ENCODE measurements at places on chromosomes 7 and 10.

GRCh38 chr10:74881253-74881884 lies 55.0 kb downstream of the KAT6B start:
- no peak for DNase-seq

- DNase-seq: no peak
Measured at GRCh38 chr7:95817866-95818640, 45.7 kb downstream of the DYNC1I1 start.

GRCh38 chr10:126397640-126398382 lies 9.5 kb upstream of the ADAM12 start:
- DNase-seq: no peak

DNA sequence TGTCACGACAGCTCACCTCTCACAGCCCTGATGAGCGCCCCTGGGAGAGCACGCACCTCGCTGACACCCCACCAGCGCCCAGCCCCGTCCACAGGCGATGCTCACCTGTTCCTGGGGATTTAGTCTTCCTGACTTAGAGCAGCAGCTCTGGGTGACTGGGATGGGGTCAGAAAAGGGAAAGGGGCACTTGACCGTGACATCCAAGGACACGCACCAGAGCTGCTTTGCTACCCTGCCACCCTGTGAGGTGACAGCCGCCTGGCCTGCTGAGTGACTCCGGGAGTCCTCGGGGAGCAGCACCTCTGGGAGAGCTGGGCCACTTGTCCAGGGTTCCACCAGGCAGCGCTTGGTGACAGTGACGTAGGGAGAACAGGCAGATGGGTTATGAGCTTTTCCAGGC lies 148.2 kb downstream of the PRKAG2 start:
- DNase-seq: no peak

DNA sequence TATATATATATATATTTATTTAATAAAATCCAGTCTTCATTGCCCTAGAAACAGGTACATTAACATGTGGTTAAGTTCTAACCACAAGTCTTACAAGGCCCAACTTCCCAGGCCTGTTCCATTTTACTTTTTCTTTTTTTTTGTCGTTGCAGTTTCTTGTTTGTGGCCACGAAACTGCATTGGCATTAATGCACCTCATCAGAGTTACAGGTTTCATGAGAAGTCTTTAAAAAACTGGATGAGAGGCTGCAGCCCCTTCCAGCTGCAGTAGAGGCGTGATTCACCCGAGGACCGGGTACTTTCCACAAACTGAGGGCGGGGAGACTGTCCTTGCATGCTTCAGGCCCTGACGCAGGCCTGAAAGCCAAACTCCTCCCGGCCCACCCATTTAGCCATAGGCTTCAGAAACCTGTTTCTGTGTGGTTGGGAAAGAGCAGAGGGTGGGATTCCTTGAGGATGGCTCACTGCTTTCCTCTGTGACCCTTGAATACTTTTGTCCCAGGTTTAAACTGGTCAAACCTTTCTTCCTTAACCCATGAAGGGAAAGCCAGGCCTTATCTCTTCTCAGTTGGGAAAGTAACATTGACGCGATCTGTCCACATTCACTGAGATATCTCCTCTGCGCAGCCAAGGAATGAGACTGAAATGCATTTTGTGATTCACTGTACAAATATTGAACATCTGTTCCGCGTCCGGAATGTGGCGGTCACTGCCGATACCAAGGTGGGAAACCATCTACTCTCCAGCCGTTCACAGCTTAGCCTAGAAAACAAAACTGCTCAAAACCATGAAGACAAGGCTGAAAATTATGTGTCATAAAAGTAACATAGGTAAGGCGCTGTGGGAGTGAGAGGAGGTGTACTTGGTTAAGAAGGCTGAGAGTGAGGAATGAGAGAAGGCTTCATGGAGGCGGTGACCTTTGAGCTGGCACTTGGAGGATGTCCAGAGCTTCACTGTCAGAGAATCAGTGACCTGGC lies 311.7 kb downstream of the GATA3 start:
- DNase-seq: no peak

- DNase-seq: no peak
Measured at GRCh38 chr7:134660961-134661376, 14.3 kb downstream of the BPGM start.

DNA sequence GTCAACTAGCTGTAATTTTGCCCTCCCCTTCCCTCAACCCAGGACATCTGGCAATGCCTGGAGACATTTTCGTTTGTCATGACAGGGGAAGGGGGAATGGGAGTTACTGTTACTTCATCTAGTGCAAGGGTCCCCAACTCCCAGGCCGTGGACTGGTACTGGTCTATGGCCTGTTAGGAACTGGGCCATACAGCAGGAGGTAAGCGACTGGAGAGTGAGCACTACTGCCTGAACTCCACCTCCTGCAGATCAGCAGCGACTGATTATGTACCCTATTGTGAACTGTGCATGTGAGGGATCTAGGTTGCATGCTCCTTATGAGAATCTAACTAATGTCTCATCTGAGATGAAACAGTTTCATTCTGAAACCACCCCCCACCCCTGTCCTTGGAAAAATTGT lies 22.6 kb upstream of the SMIM30 start:
- no peak for DNase-seq

GRCh38 chr7:2864204-2864985 lies 20.3 kb upstream of the GNA12 start:
- no peak for DNase-seq

DNA sequence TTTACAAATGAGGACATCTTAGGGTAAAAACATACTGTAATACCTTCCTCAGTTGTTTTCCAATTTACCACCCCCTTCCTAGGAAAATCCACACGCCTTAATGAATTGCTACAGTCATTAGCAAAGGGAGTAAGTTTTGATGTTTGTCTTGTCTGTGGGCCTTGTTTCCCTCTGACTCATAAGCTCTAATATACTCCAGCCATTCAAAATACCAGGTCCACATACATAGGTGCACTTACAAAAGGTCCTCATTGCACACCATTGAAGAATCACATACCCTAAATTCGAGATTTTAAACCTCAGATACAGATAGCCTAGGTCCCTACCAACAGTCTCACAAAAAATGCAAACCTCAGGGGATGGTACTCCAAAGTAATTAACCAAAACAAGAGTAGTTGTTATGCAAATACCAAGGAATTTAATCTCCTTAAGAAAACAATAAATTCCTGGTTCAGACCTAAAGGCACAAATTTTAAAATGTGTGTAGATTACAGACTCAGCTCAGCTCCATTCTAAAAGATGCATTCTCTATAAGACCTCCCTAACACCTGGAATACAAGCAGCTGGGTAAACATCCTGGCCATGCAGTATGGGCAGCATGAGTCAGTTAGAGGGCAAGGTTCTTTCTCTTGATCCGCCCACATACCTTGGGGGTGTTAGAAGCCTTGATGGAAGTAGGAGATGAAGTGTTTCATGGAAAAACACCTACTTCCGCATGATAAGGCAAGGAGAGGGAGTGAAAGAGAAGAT lies 3.0 kb upstream of the LIPK start:
- no peak for DNase-seq

GRCh38 chr10:36391405-36391804 lies 734.0 kb upstream of the ANKRD30A start:
- no peak for DNase-seq

GRCh38 chr10:19719284-19719683 lies 96.9 kb upstream of the PLXDC2 start:
- DNase-seq: no peak

- DNase-seq: no peak
Measured at GRCh38 chr7:44637788-44638594, 31.6 kb downstream of the OGDH start.

DNA sequence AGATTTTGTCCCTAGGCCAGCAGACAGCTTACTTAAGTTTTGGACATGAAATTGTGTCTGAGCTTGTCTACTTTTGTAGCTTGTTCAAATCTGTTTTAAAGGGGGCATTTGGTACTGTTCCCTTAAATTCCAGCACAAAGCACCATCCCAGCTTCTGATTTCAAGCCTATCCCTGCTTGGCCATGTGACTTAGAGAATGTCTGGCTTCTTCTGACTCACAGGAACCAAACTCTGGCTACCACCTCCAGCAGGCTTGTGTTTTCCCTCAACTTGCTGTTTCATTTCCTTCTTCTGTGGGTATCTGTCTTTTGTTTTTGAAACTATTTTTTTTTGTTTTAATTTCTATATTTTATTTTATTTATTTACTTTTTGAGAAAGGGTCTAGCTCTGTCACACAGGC lies 97.9 kb upstream of the FZD8 start:
- no peak for DNase-seq

DNA sequence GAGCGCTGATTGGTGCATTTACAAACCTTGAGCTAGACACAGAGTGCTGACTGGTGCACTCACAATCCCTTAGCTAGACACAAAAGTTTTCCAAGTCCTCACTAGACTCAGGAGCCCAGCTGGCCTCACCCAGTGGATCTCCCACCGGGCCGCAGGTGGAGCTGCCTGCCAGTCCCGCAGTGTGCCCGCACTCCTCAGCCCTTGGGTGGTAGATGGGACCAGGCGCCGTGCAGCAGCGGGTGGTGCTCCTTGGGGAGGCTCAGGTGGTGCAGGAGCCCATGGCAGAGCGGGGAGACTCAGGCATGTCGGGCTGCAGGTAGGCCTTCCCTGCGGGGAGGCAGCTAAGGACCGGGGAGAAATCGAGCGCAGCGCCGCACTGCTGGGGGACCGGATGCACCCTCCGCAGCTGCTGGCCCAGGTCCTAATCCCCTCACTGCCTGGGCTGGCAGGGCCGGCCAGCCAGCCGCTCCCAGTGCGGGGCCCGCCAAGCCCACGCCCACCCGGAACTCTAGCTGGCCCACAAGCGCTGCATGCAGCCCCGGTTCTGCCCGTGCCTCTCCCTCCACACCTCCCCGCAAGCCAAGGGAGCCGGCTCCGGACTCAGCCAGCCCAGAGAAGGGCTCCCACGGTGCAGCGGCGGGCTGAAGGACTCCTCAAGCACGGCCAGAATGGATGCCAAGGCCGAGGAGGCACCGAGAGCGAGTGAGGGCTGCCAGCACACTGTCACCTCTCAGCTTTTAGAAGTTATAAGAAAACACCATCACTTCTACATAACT lies 128.9 kb downstream of the ZNF438 start:
- DNase-seq: no peak

DNA sequence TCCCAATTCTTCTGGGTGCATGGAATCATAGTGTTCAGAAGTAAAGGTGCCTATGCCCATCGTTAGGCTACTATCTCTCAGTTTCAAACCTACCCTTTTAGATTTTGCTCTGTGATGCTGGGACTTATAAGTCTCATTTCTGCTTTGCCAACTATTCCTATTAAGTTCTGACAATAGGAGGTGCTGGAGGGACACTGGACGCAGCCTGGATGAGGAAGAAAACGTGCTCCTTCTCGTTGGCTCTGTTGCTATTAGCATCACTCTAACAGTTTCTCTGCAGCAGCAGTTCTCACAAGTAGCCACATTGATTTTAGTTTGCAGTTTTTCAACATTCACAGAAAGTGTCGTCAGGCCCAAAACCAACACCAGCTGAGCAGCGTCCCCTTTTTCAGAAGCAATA lies 72.4 kb downstream of the ABCC2 start:
- no peak for DNase-seq

DNA sequence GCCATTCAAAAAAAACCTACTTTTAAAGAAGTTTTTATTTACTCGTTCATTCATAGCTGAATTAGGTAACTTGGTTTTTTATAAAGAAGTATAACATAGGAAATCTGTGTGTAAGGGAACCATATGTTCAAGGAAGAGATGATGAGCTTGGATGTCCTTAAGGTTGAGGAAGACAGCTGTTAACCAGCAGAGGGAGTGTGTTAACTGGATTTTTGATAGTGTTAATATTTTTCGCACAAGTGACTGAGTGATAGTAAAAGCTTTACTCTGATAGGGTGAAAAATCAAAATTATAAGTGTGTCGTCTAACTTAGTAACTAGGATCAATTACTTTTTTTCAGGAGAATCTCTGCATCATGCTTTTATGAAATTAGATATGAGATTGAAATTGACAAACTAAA lies 134.7 kb downstream of the ARL5B start:
- DNase-seq: no peak

- DNase-seq: no peak
Measured at GRCh38 chr7:28065721-28066285, 114.8 kb downstream of the JAZF1 start.

DNA sequence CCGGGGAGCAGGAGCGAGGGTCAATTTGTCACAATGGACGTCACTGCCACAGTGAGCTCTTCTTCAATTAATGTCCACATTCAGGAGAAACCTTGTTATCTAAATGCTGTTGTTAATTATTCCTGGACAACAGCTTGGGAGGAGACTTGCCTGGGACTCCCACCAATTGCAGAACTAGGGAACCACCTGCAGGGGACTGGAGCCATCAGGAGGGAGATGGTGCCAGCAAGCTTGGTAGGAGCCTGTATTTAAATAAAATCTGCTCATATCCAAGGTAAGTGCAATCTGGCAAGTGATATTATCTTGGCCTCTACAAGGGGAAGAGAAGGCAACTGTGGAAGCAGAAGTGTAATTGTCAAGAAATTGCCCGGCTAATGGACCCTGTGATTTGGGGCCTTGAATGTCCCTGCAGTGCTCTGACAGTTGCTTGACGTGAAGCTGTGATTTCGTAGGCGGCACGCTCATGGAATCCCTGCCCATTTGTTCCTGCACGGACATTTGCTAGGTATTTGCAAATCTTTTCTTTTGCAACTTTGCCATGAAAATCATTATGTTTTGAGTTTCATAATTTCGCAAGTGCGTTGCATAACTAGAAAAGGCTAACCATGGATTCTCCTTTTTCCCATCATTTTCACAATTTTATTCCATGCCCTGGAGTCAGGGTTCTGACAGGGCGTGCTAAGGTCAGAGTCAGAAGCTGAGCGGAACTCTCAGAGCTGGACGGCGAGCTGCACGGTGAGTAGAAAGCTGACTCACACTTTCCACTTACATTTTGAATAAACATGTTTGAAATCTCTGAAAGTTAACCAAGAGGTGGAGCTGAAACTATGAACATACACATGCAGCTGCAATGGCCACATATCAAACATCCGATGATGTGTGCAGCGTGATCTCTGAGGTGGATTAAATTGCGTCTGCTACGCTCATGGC lies 84.9 kb upstream of the TCERG1L start:
- DNase-seq: no peak

DNA sequence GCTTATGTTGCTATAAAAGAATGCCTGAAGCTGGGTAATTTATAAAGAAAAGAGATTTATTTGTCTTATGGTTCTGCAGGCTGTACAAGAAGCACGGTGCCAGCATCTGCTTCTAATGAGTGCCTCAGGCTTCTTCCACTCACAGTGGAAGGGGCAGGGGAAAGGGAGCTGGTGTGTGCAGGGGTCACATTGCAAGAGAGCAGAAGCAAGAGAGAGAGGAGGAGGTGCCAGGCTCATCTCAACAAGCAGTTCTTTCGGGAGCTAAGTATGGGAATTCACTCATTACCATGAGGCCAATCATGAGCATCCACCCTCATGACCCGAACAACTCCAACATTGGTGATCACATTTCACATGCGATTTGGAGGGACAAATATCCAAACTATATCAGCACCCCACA lies 17.2 kb upstream of the SLK start:
- DNase-seq: no peak

DNA sequence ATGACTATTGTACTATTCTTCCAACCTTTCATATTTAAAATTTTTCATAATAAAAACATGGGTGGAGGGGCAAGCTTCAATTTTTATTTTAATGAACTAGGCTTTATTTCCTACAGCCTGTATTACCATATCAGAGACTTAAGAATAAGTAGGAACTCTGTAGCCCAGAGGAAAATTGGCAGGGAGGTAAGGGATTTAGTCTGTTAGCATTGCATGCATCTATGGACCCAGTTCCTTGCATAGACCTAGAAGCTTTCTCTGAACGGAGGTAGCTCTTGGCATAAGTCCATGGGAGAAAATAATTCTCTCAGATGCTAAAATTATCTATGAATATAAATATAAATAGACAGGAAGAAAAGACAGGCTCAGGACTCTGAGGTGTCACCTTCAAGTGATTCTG lies 31.4 kb upstream of the CCDC6 start:
- DNase-seq: no peak

GRCh38 chr7:17211307-17211836 lies 87.1 kb upstream of the AHR start:
- no peak for DNase-seq
